Non-pigmented ciliary epithelial cell (primary cell): ENCODE measurements at places on chromosomes 2 and 18.

- no peak for DNase-seq
Measured at GRCh38 chr2:118309257-118309945, 221.1 kb downstream of the INSIG2 start.

DNA sequence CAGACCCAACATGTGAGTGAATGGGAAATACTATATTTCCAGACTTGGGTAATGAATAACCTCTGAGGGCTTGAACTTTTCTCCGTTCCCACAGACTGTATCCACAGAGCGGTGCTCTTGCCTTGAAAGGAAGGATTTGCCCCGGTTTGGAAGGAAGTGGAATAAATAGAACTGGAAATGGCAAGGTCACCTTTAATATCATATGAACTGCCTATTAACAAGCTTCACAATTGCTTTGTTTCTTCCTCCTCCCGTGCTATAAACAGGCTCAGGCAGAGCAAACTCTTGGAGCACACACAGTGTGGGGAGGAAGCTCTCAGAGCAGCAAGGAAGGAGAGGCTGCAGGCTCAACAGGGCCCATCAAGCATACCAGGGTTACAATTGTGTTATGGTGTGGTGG lies 28.5 kb upstream of the DARS1 start:
- no peak for DNase-seq

DNA sequence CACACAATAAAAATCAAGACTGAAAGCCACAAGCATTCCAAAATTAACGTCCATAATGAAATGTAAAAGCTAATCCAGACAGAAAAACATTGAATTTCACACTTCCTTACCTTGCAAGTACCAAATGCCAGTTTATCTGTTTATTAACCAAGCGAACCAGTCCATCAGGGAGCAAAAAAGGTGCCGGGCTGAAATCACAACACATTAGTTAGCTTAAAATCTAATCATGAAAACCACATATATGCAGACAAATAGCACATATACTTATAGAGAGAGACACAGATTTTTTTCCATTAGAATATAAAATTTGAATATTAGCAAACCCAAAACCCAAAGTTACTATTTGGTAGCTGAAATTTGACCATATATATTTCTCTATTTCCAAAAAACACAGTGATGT lies 7.2 kb downstream of the NBAS start:
- DNase-seq: no peak

GRCh38 chr2:199485732-199486335 lies 28.1 kb upstream of the SATB2 start:
- DNase-seq: peak; percentile 15

DNA sequence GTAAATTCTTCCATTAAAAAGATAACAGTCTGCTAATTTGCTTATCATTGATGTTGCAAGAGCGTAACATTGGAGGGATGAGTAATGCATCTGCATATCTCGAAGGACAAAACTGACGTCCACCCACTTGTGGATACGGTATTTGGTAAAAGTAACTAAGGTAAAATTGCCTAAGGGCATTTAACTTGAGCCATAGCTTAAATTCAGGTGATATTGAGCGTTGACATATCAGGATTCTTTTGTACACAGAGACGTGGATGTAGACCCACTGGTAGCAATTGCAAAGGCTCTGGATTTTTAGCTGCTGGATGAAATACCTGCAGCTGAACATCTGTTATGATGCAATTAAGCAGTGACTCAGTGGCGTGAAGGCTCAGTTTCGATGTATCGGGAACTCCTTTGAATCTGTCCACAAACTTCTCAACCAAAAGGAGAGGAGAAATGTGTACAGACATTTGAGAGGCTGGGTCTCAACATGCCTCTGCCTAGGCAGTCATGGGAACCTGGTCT lies 119.3 kb downstream of the SPTBN1 start:
- DNase-seq: no peak

DNA sequence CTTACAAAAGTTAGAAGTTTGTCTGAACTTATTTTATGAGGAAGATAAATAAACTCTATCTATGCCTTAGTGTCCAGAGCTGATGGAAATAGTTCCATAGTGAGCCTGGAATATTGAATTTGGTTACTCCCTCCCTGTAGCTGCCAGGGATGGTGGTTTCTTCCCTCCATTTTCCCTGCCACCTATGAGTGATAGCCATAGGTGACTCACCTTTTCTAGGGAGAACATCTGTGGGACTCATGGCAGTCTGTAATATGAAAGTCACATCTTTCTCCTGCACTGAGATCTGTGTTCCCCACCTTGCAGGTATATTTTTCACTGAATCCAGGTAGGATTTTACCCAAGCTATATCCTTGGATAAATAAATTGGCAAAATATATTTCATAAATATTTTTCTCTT lies 148.8 kb downstream of the TPGS2 start:
- no peak for DNase-seq

DNA sequence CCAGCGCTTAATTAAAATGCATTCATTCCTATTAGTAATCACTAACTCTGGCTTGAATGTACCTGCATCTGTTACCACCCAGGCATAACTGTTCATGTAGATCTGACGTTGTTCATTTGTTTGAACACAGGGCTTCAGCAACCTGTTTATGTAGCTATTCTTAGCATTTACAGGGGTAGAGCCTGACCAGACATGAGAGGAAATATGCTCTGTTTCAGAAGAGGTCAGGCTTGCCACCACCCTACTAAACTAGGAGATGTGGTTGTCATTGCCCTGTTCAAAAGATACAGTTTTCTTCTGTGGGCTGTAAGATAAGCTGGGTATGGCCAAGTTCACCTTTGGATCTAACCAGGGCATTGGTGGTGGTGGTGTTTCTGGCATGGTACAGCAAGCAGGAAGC lies 8.8 kb downstream of the MGAT5 start:
- DNase-seq: no peak
